ENCODE measurements at places on chromosomes 5 and 9.

GRCh38 chr5:1540831-1541701, 17.3 kb upstream of the LPCAT1 start:
- DNase-seq = no peak

DNA sequence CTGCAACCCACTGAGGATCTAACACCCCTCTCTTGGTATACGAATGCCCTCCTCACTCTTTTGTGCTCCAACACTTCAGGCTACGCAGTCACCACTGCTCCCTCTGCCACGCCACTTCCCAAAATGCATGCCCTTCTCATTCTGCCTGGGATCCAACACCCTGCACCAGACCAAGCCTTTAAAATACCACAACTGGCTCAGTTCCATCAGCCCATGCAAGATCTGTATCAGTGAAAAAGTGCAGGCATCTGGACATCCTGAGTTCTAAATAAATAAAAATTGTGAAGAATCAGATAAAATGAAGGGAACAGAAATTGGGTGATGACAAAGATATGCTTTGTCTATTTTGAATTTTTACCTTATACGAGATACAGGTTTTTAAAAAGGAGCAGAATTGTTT, 2.7 kb downstream of the NDUFB6 start:
- DNase-seq = no peak

DNA sequence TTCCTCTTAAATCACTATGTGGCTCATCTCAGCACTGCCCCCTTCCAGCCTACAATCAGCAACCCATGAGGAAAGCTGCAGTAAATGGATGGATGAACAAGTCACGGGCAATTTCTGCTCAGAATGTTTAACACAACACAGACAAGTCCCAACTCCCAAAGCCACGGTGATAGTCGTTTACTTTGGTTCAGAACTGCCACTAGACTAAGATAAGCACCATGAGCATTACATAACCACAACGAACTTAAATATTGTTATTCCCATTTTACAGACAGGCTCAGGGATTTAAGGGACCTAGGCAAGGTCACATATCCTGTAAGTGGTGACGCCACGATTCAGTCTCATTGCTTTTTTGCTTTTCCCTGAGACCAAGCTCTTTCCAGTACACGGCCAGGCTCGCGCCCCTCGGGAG, 2.0 kb upstream of the SMIM27 start:
- DNase-seq = peak; percentile 13

GRCh38 chr9:132903574-132904492, 25.1 kb downstream of the SPACA9 start:
- DNase-seq = no peak

GRCh38 chr5:133242221-133242835, 190.5 kb downstream of the HSPA4 start:
- no peak for DNase-seq

DNA sequence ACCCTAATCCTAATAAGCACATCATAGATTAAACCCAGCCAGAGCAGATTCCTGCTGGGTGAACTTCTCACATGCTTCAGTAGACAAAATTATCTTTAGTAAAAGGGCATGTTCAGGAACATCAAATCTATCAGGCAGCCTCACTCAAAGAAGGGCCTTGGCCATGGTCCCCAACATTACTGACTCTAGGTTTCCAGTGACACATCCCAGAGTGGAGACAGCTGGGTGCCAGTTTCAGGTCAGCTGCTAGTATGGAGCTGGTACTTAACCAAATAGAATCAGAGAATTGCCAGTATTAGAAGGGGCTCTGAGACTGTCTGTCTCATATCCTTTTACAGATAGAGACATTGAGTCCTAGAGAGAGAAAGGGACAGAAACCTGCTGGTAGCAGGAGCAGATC, 44.1 kb upstream of the GALNT10 start:
- DNase-seq = no peak

DNA sequence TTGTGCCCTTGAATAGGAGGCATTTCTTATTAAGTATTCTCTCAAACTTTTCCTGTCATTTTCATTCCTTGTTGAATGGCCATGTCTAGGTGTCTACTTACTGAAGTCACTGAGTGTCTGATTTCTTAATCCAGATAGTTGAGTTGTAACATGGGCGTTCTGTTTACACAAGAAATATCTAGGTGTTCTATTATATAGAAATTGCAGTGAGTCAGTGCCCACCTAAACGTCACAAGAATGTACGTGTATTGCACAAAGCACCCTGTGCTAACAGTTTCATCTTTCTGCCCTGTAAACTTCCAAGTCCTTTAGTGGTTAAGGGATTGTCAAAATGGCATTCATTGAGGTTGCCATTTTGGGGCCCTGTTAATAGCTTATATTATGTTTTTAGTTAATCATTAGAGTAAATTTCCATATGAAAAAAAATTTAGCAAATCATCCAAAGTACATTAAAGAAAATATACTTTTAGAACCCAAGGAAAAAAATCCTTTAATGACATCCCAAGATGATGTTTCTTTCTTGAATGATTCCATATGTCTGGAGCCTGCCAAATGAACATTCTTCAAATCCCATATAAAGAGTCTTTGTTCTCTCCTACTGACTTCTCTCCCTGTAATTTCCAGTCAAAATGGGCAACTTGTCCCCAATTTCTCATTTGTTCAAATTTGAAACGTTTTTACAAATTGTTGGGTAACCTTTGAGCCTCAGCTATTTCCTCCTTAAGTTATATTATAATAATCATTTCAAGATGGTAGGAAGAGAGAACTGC, 114.2 kb downstream of the GOLPH3 start:
- no peak for DNase-seq

- no peak for DNase-seq
These were observed 715.1 kb downstream of the MAT2B start for GRCh38 chr5:164220522-164220921.

DNA sequence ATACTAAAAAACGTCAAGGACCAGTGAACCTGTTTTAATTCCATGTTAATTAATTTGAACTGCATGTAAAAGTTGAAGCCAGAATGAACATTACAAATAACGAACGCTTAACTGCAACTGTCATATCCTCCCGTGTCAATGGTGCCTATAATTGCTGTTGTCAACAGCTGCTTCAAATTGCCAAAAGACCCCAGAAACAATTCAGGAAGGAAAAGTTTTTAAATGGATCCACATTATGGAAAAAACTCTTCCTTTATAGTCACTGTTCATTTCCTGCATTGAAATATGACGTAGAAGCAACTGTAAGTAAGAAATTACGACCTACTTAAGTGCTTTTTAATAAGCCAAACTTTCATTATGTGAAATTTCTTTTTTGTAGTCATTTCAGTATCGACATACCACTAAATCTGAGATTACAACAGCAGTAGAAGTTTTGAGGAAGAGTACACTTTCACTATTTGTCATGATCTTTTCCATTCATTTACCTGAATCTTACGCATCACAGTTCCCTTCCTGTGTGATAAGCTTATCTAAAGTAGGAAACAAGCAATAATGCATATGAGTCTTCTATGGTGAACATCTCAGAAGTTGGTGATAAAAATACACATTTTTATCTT, 37.8 kb downstream of the MEF2C start:
- no peak for DNase-seq

GRCh38 chr9:76342858-76343257, 51.4 kb downstream of the RFK start:
- DNase-seq = no peak

- DNase-seq = no peak
These were observed 91.2 kb downstream of the ARRDC3 start for GRCh38 chr5:91291628-91292569.

DNA sequence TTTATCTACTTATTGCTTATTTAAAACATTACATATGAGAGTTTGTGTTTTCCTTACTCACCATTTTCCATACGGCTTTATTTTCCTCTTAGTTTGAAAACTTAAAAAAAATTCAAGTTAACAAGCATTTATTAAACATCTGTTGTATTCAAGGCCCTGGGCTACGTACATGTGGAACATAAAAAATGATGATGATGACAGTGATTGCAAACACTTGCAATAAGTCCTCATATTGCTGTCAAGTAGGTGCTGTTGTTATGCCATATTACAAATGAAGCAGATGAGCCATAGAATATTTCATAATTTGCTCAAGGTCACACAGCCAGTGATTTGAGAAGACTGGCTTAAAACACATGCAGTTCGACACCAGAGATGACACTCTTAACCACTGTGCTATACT, 180.6 kb downstream of the COMMD10 start:
- DNase-seq = no peak

GRCh38 chr9:129865668-129866320, 30.5 kb downstream of the USP20 start:
- DNase-seq = no peak

DNA sequence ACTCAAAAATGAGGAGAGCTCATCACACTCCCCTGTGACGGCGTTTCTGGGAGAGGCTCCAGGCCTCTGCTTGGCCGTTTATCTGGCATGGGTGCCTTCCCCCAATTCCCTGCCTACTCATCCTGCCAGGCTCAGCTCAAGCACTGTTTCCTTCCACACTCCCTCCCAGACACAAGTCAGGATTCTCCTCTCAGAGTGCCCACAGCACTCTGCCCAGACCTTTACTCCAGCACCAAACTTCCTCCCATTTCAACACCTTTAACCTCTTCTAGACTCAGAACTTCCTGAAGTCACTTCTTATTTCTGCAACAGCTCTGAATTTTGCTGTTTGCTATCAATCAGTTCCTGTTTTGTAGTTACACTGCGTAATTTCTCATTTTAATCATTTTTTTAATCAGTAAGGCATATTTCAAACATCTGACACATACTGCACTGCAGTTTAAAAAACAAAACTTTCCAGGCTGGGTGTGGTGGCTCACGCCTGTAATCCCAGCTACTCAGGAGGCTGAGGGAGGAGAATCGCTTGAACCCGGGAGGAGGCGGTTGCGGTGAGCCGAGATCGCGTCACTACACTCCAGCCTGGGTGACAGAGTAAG, 16.0 kb downstream of the TRMO start:
- DNase-seq = peak; percentile 73

GRCh38 chr9:134978272-134978671, 60.6 kb upstream of the FCN1 start:
- DNase-seq = no peak

DNA sequence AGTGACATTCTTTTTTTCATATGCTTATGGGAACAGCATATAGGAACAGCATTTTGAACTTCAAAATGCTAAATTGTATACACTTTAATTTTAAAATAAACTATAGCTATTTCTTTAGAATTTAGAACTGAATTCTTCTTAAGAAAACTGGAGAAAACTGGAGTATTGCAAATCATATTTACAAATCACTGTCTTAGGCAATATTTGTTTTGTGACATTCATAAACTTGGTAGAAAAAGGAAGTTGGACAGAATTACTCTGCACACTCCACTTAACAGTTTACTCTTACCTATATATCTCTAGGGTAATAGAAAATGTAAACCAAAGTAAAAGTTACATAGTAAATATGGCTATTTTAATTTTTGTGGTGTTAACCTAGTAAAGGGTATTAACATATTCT, 3.1 kb downstream of the DMRTA1 start:
- DNase-seq = no peak

DNA sequence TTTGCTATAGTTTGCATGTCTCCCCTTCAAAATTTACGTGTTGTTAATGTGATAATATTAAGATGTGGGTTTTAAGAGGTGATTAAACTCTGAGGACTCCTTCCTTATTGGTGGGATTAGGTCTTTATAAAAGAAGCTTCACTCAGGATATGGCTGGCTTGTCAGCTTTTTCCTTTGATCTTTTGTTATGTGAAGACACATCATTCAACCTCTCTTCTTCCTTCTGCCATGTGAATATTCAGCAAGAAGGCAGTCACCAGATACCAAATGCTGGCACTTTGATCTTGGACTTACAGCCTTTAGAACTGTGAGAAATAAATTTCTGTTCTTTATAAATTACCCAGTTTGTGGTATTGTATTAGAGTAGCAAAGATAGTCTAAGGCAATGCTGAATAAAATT, 855.9 kb upstream of the CDH10 start:
- no peak for DNase-seq

DNA sequence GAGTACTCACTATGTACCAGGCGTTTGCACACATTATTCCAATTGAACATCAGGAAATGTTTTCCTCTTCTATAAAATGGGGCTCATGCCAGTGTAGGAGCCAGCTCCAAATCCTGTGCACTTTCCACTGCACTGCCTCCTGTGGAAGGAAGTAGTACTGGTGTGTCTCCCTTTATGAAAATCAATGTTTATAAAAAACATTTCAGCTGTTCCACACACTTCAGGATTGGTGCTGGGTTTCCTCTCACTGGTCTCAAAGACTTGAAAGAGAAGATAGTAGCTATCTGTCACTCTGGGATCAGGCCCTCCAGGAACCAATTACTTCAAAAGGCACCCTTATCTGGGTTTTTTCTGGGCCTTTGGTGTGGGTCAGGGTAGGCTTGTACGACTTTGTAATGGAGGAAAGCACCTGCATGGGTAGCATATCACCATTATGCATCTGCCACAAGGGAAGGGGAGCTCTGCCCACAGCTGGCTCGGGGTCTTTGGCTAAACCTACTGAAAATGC, 32.5 kb downstream of the RAB14 start:
- DNase-seq = peak; percentile 13

GRCh38 chr9:6552033-6552432, 93.5 kb downstream of the GLDC start:
- no peak for DNase-seq

GRCh38 chr5:137412136-137412535, 87.0 kb downstream of the SPOCK1 start:
- DNase-seq = no peak

- no peak for DNase-seq
These were observed 205.1 kb downstream of the PCSK5 start for GRCh38 chr9:76095585-76095984.

GRCh38 chr9:20831028-20831427, 147.0 kb downstream of the FOCAD start:
- DNase-seq = no peak

DNA sequence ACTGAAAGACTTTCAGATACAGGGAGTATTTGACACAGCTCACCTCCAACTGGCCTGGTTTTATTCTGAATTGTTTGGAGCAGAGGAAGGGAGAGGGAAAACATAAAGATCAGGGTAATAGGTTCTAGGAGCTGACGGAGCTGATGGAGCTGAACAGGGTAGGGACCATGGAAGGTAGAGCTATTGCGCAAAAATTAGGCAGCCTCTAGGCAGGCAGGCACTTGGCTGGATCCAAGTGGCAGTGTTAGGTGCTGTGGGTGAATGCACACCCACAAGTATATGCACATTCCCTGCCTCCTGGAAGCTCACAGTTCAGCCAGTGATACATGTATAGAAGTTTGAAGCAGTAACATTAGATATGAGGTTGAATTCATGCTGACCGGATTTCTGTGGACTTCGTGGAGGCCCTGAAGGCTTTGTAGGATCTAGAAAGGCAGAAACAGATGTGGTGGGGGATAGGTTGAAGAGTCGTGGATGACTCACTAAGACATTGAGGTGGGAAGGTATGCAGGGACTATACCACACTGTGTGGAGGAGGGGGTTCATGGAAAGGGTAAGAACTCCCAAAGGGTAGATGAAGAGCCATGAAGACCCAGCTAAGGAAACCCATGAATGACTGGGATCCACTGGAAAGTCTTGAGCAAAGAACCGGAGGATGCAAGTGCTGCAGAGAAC, 50.8 kb downstream of the WWC1 start:
- DNase-seq = peak; percentile 20
